Renal cortical epithelial cell (primary cell): ENCODE measurements at places on chromosomes 4 and X.

DNA sequence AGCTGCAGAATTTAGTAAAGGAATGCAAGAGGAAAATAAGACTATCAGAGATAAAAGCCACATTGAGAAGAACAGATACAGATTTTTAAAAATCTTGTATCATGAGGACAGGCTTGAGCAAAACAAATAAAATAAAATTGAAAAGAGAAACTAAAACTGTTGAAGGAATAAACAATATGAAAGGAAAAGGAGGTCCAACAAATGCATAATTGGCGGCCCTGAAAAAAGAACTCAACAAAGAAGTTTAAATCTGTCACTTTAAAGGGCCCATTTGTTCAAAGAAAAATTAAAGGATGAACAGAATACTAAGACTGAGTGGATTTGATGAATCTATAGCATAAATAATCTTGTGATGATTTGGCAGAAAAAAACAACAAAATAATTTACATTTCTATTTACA lies 36.5 kb downstream of the TMPRSS11B start:
- DNase-seq = no peak

- peak; percentile 38 for DNase-seq
Measured at GRCh38 chrX:8748855-8749254, 16.9 kb upstream of the ANOS1 start.

- DNase-seq = no peak
Measured at GRCh38 chr4:111754003-111754402, 391.3 kb upstream of the FAM241A start.

DNA sequence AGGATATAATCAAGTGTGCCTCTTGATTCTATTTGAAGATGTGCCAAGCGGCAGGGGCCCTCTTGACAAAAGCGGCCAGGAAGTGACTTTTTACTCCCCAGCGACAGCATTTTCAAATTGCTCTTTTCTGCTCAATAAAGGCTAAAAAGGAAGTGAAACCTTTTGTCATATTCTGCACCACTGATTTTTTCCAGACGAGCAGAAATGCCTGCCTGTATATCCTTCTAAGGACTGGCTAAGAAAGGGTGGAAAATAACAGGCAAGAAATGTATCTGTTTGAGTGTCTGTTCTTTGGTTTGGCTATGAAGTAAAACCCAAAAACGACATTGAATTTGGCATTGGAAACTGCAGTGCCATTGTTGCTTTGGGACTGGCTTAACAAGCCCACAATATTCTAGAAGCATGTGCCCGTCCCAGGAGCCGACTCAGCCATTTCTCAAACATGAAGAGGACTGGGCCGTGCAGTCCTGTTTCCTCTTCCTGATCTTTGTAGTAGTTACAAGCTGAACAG lies 25.4 kb downstream of the TMSB4X start:
- DNase-seq = no peak

DNA sequence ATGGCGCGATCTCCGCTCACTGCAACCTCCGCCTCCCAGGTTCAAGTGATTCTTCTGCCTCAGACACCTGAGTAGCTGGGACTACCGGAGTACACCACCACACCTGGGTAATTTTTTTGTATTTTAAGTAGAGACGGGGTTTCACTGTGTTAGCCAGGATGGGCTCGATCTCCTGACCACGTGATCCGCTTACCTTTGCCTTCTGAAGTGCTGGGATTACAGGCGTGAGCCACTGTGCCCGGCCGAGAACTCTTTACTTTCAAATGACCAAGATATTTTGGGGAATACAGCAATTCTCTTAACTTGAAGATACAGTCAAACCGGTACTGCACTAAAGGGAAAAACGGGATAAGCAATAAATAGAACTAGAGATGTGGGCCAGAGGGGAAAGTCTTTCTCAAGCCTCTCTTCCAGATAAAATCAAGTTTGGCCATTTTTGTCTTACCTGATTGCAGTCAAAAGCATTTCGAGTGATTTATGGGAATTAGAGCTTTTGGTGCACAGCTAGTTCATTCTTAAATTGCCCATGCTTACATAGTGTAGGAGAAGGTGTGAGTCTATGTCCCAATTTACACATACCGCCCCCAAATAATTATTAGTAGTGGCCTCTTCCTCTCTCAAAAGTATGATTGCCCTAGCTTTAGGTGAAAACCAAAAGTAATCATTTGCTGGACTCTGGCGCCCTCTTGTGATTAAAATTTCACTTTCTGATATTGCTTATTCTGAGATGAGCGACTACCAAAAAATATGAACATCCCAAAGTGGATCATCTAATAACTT lies 53.2 kb upstream of the ABCG2 start:
- peak; percentile 36 for DNase-seq

DNA sequence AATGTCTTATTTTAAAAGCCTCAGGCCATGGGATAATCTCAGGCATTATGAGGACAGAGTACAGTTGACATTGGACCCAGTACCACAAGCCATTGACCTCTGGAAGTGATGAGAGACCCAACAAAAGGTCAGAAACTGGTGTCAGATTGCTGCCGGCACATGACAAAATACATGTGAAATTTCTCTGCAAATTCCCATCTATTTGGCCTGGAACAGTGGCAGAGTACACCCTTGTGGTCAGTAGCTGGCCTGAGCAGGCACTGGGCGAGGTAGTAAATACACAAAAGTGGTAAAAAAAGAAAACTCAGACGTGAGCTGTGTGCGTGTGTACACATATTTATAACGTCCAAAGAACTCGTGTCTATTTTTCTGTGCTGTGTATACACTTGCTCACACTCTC lies 155.5 kb downstream of the DHX15 start:
- no peak for DNase-seq
